ENCODE measurements at places on chromosomes 16 and 17.

DNA sequence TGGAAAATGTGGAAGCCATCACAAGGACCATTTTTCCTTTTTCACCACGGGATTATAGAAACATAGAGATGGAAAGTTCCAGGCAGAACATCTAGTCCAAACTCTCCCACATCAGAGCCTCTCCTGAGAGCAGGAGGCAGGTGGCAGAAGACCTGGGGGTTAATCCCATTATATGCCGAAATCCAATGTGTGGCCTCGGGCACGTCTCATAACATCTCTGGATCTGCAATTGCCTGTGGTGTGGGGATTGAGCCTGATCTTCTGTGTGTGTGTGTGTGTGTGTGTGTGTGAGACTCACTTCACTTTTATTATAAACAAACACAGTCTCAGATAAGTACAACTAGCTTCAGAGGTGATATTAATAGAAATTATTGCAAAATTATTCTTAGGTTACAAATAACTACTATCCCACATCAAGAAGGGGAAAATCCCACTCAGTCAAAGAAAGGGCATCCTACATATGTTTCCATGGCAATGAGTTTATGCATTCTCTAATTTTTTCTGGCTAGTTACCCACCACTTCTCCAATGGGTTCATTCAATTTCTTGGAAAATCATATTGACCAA lies 199.1 kb downstream of the FOXL1 start:
- DNase-seq = no peak

- no peak for DNase-seq
Observed at GRCh38 chr16:89584768-89585549, 9.4 kb downstream of the CPNE7 start.

DNA sequence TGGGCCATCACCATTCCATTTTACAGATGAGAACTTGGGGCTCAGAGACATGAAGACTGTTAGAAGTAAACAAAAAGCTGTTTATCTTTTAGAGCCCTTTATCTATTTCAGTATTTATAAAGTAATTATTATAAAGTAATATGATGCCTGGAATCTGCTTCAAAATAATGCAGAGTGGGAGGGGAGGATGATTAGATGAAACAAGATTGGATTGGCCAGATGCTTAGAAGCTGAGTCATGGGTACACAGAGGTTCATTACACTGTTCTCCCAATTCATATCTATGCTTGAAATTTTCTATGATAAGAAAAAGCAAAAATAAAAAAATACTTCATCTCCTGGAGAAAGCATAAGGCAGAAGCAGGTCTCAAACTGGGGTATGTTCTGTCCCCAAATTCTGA lies 29.4 kb downstream of the TOM1L2 start:
- DNase-seq = no peak

DNA sequence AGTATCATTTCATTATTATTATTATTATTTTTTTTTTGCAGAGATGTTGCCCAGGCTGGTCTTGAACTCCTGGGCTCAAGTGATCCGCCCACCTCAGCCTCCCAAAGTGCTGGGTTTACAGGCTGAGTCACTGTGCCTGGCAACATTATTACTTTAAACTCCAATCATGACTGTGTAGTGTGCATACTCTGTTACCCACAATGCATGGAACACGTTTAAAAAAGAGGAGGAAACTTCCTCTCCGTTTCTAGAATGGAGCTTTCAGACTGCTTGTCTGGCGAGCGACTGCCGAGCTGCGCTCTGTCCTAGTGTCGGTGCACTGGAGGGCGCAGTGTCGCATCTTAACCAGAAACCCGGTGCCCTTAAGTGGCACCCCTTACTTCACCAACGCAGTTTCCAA lies 22.1 kb upstream of the FASN start:
- no peak for DNase-seq

DNA sequence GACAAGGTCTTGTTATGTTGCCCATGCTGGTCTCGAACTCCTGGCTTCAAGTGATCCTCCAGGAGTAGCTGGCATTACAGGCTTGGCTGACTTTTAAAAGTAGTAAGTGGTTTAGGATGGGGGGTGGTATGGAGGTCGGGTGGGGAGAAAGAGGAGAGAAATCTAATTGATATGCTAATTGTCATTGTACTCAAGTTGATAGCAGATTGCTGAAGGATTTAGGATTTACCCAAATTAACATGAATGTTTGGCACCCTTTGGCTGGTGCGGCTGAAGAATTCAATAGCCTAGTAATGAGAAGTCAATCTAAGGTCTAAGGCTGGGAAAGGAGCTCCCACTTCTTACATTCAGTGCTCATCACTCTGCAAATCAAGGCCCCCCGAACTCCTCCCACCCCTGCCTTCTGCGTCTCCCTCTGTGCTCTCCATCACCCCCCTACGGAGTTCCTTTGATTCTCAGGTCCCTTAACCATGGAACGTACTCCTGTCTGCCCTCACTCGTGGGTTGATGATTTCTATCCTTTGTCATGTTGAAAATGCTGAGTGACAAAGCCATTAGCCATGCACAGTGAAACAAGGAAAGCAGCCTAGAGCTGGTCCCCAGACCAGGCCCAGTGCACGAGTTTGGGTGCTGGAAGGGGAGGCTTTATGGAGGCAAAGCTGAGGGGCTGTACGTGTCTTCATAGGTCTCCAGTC lies 17.3 kb downstream of the CDH13 start:
- DNase-seq = no peak

DNA sequence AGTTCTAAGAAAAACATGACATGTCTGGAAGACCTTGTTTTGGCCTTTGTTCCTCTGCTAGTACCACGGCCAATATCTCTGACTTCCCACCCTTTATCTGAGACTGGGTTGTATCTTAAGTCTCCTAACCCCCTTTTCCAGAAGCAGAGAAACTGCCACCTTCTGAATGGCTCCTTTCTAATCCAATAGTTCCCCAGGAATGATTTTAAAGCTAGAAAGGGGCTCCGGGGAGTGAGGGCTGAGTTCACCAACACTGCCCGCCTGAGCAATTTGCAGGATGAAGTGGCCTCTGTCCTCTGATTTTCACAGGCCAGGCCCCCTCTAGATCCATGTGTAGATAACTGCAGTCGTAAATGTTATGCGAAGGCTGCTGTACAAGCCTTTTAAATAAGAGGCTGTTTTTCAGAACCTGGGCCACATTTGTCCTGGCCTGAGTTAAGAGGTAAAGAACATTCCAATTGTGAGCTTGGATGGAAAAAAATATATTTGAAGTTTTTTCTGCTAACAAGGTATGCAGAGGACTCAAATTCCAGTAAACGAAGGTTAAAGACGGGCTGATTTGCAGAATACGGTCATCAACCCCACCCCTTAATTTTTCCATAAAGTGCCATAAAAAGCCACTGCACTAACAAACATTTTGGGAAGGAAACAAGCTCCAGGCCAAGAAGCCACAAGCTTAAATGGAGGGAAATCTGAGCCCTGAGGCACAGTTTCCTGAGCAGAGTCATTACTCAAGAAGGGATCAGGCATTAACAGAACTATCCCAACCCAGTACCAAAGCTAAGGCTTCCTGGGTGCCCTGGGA lies 117.0 kb upstream of the MAF start:
- DNase-seq = no peak

GRCh38 chr17:77208217-77208808 lies 67.5 kb downstream of the SEC14L1 start:
- no peak for DNase-seq

DNA sequence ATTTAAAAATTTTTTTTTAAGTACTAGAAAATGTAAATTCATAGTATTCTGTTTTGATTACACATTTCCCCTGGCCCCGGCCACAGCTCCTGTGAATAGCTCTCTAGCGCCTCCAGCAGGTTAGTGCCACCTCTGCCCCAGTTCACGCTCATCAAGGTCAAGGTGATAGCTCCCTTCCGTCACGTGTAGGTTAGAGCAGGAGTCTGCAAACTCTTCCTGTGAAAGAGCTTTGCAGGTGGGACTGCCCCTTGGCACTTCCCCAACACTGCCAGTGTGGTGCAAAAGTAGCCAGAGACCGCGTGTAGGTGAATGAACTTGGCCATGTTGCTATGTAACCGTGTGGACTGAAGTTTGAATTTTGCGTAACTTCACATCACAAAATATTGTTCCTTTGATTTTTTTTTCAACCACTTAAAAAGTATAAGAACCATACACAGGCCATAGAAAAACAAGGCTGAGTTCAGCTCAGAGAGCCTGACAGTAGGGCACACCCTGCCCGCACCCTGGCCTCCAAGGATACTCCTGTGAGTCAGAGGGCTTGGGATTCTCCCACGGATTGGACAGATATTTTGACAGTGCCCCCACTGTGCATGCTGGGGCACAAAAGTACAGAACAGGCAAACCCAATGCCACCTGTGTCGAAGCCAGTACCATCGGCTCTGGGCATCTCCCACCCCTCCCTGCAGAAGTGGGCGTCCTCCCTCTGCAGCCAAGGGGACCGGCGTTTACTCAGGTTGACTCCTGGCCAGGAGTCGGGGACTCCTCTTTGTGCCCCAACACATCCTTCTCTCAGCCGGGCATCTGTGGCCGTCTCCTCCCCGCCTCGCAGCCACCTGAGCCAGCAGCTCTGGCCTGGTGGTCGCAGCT lies 92.0 kb upstream of the CHMP6 start:
- no peak for DNase-seq

GRCh38 chr16:8722025-8722348 lies 47.6 kb downstream of the ABAT start:
- no peak for DNase-seq

DNA sequence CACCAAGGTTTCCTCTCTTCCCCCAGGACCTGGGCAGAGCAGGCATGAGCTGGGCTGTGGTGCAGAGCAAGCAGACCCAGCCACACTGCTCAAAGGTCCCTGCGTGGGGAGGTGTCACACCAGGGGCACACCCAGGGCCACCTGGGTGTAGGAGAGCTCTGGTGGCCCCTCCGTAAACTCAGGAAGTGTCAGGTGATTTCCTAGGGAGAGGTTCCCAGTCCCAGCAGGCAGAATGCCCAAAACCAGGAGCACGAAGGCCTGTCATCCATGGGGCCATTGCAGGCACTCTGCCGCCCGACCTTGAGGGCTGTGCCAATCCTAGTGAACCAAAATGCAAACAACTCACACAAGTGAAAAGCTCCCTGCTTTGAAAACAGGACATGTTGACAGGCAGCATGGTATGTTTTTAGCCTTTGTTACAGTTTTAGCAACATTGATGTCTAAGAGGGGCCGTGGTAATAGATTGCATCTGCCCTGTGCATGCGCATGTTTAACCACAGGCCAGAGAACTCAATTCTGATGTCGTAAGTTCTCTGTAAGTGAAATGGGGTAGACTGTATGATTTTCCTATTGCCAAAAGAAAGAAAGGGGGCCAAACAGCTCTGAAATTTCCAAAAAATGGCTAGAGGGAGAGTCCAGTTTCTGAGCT lies 21.3 kb downstream of the CIBAR2 start:
- no peak for DNase-seq

DNA sequence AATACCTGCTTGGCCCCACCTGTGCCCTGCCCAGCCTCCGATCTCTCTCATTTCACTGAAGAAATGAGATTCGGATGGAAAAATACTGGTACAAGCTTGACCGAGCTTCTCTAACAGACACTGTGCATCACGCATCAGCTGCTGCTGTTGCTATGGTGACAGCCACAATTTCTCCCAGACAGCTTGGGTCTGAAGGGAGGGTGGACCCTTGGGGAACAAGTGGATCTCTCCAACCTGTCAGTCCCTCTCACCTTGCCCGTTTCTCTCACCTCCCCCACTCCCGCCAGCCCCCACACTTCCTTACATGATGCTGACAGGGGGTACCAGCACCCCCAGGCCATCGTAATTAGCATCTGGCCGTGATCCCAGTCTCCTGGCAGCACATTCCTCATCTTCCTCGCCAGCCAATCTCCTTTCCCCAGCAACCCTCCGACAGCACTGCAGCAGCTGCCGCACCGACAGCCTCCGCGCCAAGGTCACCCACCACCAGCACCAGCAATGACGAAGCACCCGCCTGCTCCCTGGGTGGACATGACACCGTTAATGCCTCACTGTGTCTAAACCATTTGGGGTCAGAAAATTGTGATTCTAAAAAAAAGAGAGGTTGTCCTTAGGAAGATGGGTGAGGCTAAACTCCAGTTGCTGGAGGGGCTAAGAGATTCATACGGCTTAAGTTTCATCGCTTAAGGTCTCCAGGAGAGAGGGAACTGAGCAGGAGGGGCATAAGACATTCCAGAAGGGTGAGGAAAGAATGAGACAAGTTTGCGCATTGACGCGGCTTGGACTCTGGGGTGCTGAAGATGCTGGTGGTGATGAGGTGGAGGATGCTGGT lies 58.6 kb upstream of the TNRC6A start:
- DNase-seq = peak; percentile 75

DNA sequence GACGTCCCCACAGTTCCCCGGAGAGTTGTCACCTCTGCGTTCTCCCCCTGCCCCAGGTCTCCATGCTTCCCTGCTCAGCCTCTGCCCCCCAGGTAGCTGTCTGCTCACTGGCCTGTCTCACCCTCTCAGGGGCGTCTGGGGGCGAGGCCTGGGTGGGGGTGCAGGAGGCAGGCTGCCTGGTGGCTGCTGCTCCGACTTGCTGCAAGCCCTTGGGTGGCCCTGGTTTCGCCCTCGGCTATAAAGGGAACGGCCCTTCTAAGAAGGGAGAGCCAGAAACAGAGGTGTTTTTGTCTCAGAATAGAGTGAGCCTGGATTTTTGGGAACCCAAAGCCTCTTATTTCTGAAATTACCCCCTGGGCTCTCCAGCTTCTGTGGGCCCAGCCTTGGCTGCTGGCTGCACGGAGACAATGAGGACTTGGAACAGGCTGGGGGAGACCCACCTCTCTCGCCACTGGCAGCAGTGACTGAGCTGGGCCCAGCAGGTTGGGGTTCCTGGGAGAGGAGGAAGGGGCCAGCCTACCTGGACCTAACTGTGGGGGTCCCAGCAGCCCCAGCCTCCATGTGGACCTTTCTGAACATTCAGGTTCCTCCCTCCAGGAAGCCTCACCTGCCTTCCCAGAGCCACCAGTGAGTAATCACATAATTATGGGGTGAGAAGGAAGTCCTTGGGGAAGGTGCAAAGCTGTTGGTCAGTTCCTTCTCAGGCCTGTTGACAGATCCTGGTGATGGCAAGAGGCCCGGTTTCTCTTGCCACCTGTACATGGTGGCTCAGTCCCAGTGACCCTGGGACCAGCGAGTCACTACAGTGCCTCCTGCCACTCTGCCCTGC lies 15.5 kb upstream of the SPNS2 start:
- DNase-seq = no peak

DNA sequence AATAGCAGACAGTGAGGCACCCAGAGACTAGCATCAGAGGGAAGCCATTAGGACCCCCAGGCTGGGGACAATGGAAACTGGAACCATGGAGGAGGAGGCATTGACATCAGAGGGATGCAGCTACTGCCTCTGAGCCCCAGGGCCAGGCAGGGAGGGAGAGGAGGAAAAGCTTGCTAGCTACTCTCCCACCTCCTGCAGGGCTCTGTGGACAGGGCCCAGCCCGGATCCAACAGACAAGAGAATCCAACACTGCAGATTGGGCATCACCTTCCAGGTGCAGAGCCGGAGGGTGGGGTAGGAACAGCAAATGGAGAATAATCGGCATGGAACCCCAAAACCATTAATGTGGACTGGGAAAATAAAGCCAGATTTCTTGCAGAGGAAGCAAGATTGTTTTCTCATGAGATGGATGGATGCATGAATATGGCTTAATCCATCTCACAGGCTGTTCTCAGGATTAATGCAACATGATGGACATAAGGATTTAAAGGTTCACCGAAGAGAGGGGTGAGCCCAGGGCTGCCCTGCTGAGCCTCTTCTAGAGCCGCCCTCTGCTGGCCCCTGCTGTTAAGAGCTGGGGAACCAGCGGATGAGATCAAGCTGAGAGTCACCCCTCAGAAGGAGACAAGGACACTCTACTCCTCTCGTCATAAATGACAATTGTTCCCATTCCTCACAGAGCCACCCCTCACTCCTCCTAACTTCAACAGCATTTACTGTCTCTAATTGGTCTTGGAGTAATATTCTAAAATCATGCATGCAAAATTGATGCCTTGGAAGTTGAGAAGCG lies 48.8 kb downstream of the DNAH3 start:
- no peak for DNase-seq

GRCh38 chr16:23691483-23692189 lies 12.9 kb downstream of the PLK1 start:
- DNase-seq = no peak
